NCI-H526 (cell line): ENCODE measurements at places on chromosomes 2 and 18.
A peak's percentile ranks its signal among the peaks of the same experiment; 100 is the strongest.

GRCh38 chr2:28311660-28312249, 80.9 kb upstream of the FOSL2 start:
- no peak for DNase-seq

GRCh38 chr2:6024784-6025183, 332.6 kb downstream of the SOX11 start:
- no peak for DNase-seq

DNA sequence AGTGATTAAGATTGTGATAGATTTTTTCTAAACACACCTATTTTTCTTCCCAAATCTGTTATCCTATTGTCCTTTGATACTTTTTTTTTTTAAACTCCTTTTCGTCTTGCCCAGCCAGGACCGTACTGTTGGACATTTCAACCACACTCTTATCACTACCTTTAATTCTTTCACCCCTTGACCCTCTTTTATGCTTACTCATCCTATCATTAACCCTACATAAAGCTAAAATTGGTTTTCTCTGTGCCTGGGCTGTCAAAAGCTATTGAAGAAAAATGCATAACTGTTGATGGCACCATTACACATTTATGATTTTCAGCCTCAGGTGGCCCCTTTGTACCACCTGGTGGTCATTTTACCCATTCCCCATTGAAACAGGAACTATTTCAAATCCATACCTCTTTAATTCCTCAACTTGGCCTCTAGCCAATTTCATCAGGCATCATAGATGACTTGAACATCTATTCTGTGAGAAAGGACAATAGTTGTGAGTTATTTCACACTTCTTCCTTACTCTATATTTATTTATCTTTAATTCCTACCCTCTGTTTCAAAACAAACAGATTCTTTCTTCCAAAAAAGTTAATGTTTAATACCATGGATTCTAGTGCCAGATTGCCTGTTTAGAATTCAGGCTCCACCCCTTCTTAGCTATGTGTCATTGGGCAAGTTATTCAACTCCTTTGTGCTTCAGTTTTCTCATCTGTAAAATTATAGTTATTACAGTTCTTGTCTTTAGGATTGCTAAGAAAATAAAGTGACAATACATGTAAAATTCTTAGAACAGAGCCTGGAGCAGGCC, 258.6 kb downstream of the CAMKMT start:
- DNase-seq, result no peak

DNA sequence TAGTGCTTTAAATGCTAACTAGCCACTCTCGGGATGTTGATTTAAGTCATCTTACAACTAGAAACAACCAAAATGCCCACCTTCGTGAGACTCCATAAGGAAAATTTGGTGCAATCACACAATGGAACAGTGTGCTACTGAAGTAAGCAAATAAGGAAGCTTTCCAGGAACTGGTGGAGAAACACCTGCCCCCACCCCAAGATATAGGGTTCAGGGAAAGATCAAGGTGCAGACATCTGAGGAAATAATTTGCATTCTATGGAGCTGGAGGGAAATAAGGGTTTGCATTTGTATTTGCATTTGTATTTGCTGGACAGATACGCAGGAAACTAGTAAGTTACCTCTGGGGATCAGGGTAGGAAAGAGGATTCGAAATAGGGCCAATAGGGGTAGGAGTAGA, 90.9 kb downstream of the ACAA2 start:
- DNase-seq, result peak; percentile 96

DNA sequence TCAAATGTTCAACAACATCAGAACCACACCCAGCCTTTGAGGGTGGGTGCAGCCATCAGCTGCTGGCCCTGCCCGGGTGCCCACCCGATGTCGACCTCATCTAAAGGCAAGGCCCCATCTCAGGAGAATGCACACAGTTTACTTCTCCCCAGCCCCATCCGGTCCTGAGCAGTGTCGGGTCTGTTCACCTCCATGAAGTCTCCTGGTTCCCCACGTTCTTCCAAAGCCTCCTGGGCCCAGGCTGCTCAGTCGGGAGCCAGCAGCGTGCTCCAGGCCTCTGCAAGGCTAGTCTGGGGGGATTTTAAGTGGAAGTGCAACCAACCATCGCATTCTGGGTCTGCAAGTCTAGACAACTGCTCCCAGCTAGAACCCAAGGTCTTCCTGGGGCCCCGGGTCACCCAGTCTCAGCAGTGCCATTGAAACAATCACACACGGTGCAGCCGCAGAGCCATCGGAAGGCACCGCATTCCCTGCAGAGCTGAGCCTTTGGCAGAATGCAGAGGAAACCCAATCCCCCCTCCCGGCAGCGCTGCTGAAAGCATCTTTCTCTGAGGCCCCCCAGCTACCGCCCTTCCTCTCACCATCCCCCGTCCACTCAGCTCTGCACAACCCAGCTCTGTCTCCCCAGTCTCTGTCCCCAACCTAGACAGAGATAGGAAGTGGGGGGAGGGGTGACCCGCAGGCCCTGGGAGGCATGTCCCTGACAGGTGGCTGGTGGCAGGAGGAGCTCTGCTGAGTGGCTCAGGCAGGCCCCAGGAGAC, 8.5 kb downstream of the ESPNL start:
- DNase-seq, result peak; percentile 51

DNA sequence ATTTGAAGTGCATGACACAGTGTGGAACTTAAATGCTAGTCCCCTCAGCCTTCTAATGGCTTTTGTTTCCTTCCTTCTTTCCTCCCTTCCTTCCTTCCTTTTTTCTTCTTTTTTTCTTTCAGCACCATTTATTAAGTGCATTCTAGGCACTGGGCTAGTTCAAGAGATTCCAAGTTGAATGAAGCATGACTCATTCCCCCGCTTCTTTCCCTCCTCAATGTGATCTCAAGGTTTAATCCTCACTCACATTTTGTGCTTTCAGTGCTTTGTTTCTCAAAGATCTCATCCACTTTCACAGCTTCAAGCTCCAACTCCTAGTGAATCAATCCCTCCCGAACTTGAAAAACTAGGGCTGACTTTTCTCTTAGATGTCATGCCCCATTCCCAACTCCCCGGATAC, 90.1 kb downstream of the LBH start:
- DNase-seq, result no peak

DNA sequence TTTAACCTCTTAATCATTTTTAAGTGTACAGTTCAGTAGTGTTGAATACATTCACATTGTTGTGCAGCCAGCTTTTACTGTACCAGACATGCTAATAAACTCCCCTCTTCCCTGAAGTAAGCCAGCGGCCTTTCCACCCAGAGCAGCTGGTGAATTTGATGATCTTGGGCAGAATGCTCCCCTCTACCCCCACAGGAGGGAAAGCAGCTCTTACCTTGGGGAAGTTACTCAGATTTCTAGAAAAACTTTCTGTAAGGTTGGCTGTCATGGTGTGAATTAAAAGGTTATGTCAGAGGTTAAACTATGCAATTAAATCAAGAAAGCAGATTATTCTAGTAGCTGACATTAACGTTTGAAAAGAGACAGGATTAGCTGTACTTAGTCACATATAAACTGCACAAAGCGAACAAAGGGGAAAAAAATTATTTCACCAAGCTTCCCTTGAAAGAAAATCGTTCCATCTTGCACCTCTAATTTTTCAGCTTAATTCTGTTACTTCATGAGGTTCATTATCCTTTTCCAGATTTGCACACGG, 398.5 kb upstream of the NRP2 start:
- no peak for DNase-seq

GRCh38 chr2:235021752-235022151, 69.9 kb downstream of the SH3BP4 start:
- DNase-seq, result no peak

GRCh38 chr18:46856973-46857372, 60.3 kb downstream of the PIAS2 start:
- no peak for DNase-seq

- no peak for DNase-seq
Observed at GRCh38 chr2:239298116-239298804, 102.6 kb downstream of the HDAC4 start.

DNA sequence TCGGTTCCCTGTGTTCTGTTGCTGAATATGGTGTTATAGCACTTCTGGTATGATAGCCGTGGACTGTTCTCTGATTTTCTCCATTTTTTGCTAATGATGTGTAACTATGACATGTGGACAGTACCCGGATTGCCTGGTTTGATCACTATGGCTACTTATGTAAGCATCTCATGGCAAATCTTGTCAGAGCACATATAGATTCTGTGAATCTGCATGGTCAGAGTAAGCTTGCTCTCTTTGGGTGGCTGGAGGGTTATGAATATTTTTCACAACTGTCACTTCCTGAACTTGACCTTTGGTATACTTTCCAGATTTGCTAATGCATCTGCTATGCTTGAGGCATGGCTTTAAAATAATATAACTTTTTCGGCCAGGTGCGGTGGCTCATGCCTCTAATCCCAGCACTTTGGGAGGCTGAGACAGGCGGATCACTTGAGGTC, 36.8 kb upstream of the ATP8B1 start:
- DNase-seq, result no peak

DNA sequence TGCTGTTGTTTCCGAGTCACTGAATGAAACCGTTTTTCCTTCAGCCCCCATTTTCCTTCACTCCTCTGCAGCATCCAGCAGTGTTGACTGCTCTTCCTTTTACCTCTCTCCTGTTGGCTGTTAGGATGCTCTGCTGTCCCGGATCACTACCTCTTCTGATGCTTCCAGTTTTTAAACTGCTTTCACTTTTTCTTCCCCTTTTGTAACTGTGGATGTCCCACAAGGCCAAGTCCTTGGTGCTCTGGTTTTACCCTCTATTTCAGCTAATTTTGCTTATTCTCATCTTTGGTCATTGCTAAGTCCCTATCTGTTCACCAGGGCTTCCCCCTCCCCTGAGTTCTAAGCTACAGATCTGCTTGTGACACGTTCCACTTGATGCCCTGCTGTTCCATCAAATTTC, 39.4 kb upstream of the MAP4K3 start:
- no peak for DNase-seq

GRCh38 chr2:12824778-12825379, 108.1 kb downstream of the TRIB2 start:
- no peak for DNase-seq

GRCh38 chr2:23592898-23593751, 208.1 kb downstream of the KLHL29 start:
- no peak for DNase-seq

DNA sequence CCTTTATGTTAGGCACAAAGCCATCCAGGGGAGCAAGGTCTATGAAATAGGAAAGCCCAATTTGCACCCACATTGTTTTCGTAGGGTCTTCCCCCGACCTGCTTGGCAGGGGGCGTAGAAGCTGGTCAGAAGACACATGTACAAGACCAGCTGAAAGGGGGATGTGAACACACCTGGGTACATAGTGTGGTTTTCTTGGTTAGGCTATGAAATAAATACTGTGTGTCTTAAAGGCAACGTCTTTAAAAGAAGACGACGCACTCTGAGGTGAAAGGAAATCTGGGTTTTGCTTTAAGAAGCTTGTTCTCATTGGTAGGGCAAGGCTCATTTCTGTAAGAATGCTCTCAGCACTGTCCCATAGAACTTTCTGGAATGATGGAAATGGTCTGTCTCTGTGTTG, 60.0 kb upstream of the KLF7 start:
- DNase-seq, result no peak

DNA sequence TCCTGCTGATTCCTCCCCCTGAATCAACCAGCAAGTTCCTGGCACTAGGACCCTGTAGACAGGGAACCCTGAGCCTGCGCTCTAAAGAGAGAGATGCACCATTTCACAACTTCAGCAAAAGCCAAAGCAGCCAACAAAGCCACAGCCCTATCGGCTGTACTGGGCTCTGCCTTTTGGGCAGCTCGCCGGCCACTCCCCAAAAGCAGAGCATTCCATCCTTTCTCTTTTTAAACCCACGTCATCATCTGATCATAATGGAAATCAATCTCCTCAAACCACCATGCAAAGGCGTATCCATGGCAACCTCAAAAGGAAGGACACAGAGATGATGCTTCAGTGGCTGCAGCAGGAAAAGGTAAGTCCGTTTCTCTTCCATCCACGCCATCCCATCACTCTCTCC, 5.3 kb upstream of the DCTN1 start:
- no peak for DNase-seq

DNA sequence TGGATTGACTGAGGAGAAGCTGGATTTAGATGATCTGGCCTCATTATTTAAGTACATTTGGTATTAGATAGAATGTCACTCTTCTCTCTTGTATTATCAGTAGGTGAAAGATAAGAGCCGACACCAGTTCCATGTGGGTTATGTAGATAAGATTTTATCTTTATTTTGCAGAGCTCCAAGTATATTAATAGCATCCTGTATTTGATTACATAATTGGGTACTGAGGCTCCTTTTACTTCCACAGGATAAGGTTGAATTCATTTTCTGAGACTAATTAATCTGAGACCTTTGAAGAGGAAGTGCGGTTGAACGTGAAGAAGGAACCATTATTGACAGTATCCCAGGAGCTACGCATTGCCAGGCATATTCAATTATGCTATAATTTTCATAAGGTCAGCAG, 32.8 kb upstream of the CD226 start:
- DNase-seq, result no peak

DNA sequence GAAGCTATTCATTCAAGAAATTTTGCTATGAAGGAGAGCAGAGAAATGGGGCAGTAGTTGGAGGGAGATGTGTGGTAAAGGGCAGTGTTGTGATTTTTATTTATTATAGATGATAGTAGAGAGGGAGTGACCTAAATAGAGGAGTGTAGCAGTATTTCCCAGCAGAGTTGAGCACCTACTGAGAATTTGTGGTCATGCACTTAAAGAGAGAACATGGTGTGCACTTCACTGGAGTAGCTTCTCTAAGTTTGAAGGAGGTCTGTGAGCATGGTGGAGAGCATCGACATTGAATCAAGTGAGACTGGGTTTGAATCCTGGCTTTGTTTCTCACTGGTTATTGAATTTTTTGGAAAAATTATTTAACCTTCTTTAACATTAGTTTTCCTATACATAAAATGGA, 129.2 kb downstream of the AQP4 start:
- no peak for DNase-seq

GRCh38 chr18:12946549-12947284, 1.1 kb upstream of the SEH1L start:
- DNase-seq, result peak; percentile 51

GRCh38 chr2:24220554-24221291, 45.9 kb downstream of the FAM228A start:
- peak; percentile 68 for DNase-seq

DNA sequence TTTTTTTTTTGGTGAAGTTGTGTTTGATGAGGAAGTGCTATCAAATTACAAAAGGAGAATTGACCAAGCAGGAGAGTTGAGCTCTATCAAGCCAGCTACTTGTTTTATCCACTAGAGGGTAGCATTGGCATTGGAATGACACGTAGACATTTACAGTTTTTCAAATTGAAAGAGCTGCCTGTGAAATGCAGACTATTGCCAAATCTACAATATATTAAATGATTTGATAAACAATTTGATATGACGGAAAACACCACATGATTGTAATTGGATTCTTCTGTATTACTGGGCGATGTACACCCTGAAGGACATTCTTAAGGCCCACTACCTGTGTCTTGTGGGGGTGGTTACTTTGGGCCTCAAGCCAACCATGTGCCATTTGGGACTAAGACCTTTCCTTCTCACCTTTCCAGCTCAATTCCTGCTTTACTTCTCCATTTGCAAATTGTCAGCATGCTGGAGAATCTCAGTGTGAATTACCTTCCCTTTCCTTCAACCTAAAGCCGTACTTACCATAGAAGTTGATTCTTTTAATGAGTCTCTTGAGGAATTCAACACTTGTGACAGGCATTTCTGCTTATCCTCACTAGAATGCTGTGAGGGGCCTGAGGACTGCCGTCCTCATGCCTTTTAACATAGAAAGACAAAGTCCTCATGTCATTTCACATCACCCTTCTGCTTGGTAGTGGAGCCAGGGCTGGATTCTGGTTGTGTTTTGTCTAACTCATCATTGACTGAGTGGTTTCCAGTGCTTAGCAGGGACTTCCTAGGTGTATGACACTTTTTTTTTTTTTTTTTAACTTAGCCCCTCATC, 134.8 kb upstream of the THUMPD2 start:
- peak; percentile 73 for DNase-seq
